ENCODE measurements at places on chromosomes 2 and 18.

DNA sequence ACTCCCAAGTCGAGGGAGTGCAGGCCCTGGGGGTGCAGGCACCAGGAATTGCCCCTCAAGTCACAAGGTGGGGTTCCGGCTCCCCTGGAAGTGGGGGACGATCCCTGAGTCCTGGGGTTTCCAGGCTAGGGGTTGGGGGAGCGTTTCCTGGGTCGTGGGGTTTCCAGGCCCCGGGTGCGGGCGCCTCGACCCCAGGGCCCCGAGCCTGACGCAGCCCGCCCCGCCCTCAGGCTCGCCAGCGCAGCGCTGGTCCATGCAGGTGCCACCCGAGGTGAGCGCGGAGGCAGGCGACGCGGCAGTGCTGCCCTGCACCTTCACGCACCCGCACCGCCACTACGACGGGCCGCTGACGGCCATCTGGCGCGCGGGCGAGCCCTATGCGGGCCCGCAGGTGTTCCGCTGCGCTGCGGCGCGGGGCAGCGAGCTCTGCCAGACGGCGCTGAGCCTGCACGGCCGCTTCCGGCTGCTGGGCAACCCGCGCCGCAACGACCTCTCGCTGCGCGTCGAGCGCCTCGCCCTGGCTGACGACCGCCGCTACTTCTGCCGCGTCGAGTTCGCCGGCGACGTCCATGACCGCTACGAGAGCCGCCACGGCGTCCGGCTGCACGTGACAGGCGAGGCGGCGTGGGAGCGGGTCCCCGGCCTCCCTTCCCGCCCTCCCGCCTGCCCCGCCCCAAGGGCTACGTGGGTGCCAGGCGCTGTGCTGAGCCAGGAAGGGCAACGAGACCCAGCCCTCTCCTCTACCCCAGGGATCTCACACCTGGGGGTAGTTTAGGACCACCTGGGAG lies 12.0 kb downstream of the SIGLEC15 start:
- DNase-seq = peak; percentile 5

- no peak for DNase-seq
Measured at GRCh38 chr2:78154586-78154985, 632.4 kb upstream of the LRRTM4 start.

GRCh38 chr2:174074831-174075230 lies 109.7 kb upstream of the SP3 start:
- DNase-seq = no peak

DNA sequence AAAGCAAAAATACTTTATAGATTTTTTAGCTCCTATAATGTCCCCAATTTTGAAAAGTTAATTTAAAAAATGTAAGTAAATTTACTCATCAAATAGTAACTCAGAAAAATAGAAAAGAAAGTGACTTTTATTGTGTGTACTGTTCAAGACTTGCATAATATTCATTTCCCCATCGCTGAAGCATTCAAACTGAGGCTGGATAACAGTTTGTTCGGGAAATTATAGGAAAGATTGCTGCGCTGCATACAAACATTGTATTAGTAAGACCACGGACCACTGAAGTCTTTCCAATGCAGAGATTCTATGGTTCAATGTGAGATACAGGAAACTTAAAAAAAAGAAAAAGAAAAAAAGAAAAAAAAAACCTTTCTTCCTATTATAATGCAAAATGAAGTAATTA lies 10.4 kb downstream of the STK17B start:
- no peak for DNase-seq

DNA sequence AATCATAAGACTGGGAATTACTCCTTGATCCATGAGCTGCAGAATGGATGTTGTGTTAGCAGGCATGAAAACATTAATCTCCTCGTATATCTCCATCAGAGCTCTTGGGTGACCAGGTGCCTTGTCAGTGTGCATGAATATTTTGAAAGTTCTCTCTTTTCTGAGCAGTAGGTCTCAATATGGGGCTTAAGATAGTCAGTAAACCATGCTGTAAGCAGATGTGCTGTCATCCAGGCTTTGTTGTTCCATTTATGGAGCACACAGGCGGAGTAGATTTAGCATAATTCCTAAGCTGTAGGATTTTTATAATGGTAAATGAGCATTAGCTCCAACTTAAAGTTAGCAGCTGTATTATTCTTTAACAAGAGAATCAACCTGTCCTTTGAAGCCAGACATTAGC lies 160.3 kb downstream of the MYO1B start:
- DNase-seq = no peak

GRCh38 chr2:63668000-63668399 lies 79.2 kb downstream of the MDH1 start:
- no peak for DNase-seq

- DNase-seq = no peak
Measured at GRCh38 chr2:101114268-101114783, 36.9 kb downstream of the TBC1D8 start.

DNA sequence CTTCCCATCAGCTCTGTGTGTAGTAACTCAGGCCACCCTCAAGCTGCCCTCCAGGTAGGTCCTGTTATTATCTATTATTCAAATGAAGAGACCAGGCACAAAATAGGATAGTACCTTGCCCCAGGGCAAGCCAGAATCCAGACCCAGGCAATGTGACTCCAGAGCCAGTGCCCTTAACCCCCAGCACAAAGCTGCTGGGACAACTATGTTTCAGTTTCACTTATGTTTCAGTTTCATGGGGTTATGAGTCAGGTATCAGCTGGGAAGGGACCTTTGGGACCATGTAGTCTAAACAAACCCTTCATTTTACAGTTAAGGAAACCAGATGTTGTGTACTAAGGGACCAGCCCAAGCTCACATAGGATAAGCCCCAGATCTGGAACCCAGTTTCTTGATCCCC lies 10.0 kb downstream of the HK2 start:
- peak; percentile 72 for DNase-seq

GRCh38 chr2:234341306-234341985 lies 155.4 kb downstream of the ARL4C start:
- peak; percentile 23 for DNase-seq

GRCh38 chr18:57022716-57023115 lies 124.2 kb upstream of the BOD1L2 start:
- DNase-seq = no peak

DNA sequence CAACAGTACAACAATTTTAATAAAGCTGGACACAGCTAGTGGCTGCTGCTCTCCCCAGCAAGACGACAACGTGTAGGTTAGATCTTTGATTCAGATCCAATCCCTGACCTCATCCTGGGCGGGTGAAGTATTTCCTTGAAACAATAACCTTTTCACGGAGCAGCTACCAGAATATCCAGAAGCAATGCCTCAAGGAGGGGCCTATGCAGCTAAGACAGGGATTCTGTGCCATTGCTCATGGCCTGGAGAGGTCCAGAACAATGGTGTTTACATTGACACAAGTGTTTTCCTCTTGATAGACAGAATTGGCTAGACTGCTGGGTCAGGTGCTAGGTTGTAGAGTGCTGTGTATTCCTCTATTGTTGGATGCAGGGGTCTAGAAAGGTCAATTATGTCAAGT lies 520.1 kb downstream of the BCL11A start:
- DNase-seq = no peak

- DNase-seq = peak; percentile 36
Measured at GRCh38 chr2:121810959-121811853, 55.8 kb downstream of the TSN start.

GRCh38 chr2:191245869-191246531 lies 796 bp downstream of the MYO1B start:
- DNase-seq = no peak

GRCh38 chr2:164722616-164723338 lies 101.5 kb upstream of the GRB14 start:
- DNase-seq = no peak

DNA sequence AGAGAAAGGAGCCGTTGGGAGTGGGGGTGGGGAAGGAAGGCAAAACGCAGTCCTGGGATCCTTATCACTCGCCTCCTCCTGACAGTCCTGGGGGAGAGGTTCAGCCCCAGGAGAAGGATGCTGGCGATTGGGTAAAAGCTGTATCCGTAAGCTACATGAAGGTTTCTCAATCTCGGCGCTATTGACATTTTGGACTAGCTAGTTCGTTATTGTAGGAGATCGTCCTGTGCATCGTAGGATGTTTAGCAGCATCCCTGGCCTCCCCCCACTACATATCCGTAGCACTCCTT lies 511 bp upstream of the TP53I3 start:
- DNase-seq = no peak

Data from skeletal muscle cell (primary cell).